Stimulated activated CD4-positive, alpha-beta T cell treated with anti-CD3 and anti-CD28 coated beads, Interleukin-1b, Interleukin-23, amount 100 ng/mL, for 1 hour (primary cell): ENCODE measurements at places on chromosomes 1 and 21.

DNA sequence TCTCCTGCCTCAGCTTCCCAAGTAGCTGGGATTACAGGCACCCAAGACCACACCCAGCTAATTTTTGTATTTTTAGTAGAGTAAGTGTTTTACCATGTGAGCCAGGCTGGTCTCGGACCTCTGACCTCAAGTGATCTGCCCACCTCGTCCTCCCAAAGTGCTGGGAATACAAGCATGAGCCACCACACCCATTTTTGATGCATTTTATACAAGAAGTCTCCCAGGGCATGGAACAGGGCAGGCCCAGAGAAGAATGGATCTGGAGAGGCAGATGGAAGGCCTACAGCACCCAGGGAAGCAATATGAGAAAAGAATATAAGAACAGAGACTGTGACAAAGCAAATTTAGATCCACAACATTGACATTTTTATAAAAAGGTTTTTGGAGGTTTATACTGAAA is 18.8 kb upstream of the IFNAR1 start:
- DNase-seq: no peak

- DNase-seq: no peak
Observed at GRCh38 chr1:45846931-45847330, 43.5 kb downstream of the MAST2 start.

DNA sequence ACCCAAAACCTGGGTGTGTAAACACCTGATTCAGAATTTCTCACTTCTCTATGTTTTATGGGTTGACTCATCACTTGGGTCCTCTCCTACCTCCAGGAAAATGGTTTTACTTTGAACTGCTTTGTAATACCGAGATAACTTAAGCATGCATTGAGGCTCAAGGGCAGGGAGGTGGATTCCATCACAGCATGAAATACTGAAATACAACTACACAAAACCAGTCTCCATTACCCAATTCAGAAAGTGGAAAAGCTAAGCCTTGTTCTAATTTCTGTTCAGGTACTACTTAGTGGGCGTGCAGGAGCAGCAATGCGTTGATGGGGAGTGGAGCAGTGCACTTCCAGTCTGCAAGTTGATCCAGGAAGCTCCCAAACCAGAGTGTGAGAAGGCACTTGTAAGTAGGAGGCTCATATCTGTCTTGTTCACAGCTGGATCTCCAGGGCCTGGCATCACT is 6.1 kb upstream of the C4BPA start:
- DNase-seq: no peak

- no peak for DNase-seq
Observed at GRCh38 chr1:183331091-183331742, 87.0 kb downstream of the NMNAT2 start.

- no peak for DNase-seq
Observed at GRCh38 chr1:114238053-114238452, 84.4 kb upstream of the SYT6 start.

DNA sequence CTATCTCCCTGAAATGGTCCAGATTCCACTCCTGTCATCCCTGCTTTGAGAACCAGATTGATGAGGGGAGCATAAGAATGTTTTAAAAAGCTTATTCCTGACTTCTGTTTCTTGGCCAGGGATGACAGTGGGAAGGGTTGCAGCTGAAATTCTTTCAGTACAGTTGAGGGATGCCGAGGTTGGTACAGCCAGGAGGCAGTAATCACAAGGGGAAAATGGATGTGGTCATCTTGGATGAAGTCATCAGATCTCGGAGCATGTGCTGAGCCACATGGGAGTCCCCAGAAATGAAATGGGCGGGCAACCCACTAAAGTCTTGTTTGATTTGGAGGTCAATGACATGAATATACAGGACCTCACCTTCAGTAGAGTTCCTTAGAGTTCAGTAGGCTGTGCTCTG is 18.7 kb upstream of the PLA2G2E start:
- no peak for DNase-seq

- no peak for DNase-seq
Observed at GRCh38 chr1:91400133-91400725, 4.4 kb downstream of the HFM1 start.

GRCh38 chr21:42146273-42146805 is 72.6 kb upstream of the ABCG1 start:
- no peak for DNase-seq

DNA sequence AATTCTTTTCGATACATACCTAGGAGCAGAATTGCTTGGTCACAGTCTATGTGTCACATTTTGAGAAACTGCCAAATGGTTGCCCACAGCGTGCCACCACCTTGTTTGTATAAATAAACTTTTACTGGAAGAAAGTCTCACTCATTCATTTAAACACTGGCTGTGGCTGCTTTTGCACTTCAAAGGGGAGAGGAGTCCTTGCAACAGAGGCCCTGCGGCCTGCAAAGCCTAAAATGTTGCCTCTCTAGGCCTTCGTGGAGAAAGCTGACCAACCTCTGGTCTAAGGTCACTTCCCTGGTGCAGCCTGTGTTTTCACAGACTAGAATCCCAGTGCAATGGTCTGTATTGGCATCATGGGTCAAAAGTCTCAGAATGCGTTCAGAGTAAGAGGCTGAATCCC is 8.3 kb downstream of the RIPK4 start:
- DNase-seq: no peak

DNA sequence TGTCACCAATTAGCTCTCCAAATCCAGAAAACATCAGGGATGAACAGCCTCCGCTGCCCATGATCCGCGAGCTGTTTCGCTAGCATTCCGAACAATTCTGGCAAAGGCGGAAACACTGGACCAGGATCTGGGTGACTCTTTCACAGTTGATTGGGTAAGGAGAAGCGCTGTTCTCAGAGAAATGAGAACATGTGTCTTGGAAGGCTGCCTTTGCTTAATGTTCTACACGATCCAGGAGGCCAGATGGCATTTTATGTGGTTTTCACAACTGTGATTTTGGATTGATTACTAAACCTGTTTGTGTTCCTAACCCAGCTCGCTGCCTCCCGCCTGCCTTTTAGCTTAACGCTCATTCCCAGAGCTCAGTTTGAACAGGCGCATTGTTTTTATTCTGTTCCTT is 144.0 kb downstream of the KIF26B start:
- DNase-seq: no peak

- no peak for DNase-seq
Observed at GRCh38 chr1:221470000-221470698, 271.7 kb downstream of the DUSP10 start.

DNA sequence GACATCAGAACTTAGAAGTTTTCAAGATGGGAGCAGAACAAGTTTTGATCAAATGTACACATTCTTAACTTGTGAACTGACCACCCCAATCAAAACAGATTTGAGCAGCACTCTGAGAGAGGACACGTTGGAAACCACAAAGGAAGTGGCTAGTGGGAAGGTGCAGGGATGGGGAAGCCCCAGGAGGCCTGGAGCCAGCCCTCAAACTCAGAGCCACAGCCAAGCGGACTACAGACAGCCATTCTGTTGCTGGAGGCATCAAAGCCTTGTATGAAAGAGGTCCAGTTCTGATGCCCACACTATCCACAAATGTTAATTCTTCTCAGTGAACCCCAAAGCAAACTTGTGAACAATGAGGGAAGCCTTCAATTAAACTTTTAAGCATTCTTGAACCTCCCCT is 143.6 kb upstream of the RAB4A start:
- no peak for DNase-seq

GRCh38 chr21:28633839-28634555 is 358.7 kb downstream of the LTN1 start:
- no peak for DNase-seq

GRCh38 chr1:2941907-2942306 is 79.4 kb upstream of the ACTRT2 start:
- DNase-seq: no peak

- DNase-seq: no peak
Observed at GRCh38 chr1:54565113-54565501, 17.1 kb downstream of the ACOT11 start.

DNA sequence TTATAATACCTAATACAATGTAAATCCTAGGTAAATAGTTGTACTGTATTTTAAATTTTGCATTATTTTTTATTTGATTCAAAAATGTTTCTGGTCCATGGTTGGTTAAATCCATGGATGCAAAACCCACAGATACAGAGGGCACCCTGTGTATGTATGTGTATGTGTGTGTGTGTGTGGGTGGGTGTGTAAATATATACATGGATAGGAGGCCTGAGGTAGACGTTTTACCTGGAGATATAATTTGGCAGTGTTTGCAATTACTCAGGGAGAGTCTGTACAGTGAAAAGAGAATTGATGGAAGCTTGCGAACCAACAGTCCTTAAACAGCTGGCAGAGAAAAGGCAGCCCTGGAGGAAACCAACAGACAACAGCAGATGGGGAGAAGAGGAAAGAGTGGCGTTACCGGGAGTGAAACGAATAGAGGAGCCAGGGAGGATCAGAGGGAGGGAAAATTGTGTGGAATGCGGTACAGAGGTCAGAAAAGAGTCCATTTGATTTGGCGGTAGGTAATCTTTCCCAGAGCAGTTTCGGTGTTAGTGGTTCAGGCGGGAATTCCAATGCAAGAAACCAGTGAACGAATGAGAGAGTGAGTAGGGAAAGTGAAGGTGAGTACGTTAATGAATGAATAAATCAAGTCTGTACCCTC is 47.9 kb upstream of the NBL1 start:
- no peak for DNase-seq

DNA sequence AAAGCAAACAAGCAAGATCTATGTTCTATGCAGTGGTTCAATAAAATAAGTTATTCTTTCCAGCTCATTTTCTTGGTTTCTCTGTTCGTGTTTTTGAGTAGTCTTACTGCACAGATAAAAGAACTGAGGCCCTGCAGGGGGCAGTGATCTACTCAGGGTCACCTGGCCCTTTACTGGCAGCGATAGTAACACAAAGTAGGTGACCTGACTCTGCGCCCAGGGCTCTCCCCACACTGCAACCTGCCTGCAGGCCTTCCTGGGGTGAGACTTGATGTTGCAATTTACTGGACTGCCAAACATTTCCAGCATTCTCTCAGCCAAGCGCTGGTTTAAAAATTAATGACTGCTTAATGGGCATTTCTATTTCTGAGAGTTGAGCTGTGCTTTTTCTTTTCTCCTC is 110.3 kb downstream of the HUNK start:
- no peak for DNase-seq

DNA sequence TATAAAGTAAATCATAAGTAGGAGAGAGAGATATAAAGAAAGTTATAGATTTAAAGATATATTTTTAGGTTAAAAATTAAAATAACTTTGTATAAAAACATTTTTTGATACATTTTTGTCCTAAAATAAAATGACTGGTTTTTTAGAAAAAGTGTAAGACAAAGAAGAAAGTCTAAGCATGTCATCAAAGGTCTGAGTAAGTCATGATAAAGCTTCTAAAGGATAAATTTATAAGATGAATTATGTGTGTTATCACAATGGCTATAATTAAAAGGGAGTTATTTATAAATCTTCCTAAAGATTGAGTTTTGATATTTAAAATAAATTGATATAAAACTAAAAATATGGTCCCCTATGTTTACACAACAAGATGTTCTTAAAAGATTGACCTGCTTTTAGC is 370.9 kb downstream of the PTPRU start:
- no peak for DNase-seq

DNA sequence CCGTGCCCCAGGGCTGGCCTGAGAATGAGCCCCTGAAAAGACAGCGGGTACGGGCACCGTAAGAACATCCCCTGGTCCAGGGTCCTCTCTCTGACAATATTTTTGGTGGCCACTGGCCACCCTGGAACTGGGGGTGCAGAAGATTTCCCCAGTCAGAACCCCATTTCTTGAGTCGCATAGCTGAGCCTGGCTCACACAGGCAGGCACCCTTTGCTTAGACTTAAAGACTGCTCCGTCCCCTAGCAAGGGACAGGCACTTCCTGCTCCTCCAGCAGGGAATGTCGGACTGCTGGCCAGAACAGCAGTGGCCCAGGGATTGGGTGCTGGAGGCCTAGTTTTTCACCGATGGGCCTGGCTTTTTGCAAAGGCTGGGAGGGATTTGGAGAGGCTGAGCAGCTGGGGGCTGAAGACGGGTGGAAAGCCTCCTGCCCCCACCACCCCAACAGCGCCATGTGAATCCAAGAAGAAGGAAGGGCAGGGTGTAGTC is 4.3 kb downstream of the OLIG2 start:
- DNase-seq: no peak

DNA sequence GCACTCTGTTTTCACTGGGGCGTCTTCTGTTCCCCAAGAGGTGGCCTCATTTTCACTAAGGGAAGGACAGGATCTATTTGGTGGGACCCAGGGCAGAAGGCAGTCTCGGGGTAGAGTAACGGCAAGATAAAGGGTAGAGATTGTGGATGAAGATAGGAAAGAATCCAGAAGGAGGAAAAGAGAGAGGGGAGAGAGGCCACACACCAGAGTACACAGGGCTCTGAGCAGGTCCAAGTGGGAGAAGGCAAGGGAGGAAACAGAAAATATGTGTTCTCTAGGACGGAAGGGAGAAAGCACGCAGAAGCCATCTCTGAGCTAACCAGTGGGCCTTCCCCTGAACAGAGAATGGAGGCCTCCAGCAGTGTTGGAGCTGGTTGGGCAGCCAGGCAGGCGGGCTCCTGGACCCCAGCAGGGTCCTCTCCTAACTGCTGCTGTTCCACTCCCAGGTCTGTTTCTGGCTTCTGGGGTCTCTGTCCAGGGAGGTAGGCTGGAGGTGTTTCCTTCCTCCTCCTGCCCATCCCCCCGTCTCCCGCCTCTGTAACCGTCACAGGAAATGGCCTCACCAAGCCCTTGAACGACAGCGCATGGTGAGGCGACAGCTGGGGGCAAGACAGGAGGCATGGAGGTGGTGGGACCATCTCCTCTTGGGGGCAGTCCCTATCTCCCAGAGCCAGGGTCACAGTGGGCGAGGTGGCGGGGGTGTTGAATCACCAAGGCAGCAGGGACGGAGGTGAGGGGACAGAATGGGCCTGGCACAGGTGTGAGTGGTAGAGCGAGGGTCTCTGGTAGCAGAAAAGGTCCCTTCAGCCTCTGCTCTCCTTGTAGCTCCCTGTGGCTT is 649 bp downstream of the PTPN7 start:
- DNase-seq: no peak

GRCh38 chr21:35895598-35895997 is 164.7 kb downstream of the SETD4 start:
- no peak for DNase-seq

GRCh38 chr1:212952641-212952976 is 2.3 kb downstream of the VASH2 start:
- DNase-seq: no peak

GRCh38 chr1:32920833-32921232 is 19.6 kb upstream of the TMEM54 start:
- no peak for DNase-seq

DNA sequence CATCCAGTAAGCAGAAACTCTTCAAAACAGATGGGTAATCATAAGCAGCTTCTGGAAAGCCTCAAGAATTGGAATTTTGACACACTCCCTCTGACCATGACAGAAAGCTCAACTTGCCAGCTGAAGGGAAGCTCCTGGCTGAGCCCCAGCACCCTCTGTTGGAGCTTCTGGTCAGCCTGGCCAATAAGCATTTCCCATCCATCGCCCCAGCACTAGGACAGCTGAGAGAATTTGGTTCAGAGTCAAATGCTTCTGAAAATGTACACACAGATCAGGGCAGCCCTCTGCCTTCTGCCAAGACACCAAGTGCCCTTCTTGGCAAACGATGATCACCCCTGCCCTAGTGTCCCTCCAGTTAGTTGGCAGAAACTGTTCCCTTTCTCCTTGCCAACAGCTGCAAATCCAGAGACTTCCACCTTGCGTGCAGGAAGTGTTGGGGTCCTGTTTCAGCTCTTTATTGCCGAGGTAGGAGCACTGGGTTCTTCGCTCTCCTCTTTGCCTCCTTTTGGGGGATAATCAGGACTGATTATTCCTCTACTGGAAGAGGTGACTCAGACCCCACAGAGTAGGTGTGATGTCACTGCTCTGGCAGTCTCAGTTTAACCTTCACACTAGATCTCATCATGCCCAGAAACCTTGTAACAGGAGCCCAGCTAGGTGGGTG is 11.9 kb downstream of the PIGV start:
- no peak for DNase-seq
